NB4 (cell line): ENCODE measurements at places on chromosomes 1 and 21.
A peak's percentile ranks its signal among the peaks of the same experiment; 100 is the strongest.

- DNase-seq: no peak
Observed at GRCh38 chr1:58571616-58572015, 5.4 kb downstream of the TACSTD2 start.

DNA sequence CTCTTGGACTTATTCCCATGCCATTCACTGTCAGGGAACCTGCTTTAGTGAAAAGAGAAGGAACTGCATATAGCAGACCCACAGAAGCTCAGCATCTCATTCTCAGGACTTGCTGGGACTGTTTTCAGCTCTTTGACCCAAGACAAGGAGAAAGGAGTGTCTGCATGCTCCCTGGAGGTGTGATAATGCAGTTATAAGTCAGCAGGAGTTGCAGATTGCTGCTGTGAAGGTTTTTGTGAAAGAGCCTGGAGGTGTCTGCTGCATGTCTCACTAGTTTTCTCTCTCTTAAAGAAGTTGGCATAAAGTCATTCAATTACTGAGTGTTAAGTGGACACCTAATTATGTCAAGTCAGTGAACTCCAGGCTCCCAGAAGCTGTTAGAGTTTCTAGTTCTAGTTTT is 343.4 kb downstream of the BRINP2 start:
- no peak for DNase-seq

DNA sequence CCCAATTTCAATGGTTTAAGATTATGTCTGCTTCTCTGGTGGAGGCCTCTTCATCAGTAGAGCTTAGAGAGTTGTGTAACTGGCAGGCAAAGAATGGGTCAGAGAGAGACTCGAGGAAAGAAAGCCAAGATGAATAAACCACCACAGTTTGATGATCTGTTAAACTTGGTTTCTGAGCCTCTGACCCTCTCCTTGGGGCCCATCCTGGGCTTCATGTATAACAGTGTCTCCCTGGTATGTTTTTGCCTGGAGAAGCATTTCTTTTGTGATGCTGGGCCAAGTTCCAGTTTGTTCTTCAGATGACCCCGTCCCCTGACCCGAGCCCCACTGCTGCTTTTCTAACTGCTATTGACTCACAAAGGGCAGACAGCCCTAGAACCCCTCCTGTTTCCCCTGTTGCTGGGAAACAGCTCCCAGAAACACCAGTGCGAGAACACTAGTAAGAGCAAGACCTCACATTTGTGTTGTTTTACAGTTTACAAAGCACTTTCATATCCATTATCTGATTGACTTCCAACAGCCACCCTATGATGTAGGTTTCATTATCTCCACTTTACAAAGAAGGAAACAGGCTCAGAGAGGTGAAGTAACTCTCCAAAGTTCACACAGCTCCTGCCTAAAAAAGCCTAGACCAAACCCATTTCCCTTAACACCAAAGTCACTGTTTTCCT is 9.0 kb downstream of the CD2 start:
- no peak for DNase-seq

- no peak for DNase-seq
Observed at GRCh38 chr1:154972517-154973343, 1.8 kb upstream of the CKS1B start.

DNA sequence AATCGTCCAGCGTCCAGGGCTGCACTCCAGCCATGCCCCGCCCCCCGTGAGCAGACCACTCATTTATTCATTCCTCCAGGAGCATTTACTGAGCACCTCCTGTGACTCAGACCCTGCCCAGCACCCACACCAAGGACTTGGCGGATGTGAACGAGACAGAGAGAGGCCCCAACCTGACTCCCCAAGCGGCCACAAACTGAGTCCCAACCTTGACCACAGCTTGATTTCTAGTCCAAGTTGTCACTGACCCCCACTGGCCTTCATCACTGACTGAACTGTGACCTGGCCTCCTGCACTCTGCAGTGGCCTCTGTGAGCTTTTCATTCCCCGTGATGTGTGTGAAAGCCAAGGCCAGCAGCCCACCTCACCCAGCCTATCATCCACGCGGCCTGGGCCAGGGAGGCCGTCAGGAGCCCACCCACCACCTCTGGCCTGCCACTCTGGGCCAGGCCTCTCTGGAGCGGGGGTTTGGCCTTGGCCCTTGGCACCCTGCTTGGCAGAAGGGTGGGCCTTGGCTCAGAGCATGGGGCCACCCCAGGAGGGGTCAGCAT is 19.3 kb upstream of the RUNX3 start:
- no peak for DNase-seq

GRCh38 chr1:151920149-151920548 is 10.8 kb upstream of the THEM4 start:
- DNase-seq: no peak

DNA sequence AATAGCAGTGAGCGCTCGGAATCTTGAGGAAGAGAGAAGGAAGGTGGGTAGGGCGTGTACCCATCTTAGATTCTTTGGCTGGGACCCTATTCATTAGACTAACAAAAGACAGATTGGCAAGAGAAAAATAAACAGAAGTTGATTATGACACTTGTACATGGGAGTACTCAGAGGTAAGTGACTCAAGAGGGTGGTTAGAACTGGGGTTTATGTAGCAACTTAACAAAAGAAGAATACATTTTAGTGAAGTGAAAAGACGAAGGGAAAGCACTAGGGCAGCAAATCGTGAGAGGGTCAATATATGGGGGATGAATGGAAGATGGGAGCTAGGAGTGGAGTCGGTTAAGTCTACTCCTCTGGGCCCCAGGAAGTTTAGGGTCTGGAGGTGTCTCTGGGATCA is 25.8 kb upstream of the RCC2 start:
- DNase-seq: peak; percentile 50
